ENCODE measurements at places on chromosomes 16 and 17.

DNA sequence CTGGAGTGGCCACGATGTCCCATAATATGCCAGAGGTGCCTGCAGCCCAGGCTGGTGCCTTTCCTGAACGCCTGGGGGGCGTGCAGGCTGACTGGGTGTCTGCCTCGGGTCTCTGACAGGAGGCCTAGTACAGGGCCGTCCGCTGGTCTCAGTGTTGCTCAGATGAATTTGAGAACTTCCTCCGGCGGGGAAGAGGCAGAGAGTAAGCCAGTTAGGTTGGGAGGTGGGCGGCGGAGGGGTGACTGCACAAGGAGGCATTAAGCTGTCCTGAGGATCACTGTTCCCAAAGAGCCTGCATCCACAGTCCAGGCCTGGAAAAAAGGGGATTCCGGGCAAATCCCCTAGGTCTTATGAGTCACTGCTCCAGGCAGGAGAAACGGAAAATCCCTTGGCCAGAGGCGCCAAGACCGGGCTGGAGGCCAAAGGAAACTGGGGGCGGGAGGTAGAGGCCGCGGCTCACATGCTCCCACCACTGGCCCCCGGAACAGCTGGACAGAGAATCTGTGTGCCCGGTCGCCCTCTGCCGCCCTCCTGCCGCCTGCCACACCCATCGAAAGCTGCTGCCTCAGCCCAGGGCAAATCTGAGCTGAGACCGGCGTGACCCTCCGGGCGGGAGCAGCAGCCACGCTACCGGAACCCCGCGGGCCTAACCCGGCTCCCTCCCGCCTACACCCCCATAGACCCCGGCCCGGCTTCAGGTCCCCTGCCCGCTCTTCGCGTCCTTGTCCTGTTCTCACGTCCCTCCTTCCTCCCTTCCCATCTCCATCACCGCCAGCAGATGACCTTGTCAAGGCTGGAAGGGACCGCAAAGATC is 1.2 kb downstream of the TRIM47 start:
- DNase-seq, result no peak

GRCh38 chr16:30744183-30744582 is 4.0 kb upstream of the PHKG2 start:
- no peak for DNase-seq

DNA sequence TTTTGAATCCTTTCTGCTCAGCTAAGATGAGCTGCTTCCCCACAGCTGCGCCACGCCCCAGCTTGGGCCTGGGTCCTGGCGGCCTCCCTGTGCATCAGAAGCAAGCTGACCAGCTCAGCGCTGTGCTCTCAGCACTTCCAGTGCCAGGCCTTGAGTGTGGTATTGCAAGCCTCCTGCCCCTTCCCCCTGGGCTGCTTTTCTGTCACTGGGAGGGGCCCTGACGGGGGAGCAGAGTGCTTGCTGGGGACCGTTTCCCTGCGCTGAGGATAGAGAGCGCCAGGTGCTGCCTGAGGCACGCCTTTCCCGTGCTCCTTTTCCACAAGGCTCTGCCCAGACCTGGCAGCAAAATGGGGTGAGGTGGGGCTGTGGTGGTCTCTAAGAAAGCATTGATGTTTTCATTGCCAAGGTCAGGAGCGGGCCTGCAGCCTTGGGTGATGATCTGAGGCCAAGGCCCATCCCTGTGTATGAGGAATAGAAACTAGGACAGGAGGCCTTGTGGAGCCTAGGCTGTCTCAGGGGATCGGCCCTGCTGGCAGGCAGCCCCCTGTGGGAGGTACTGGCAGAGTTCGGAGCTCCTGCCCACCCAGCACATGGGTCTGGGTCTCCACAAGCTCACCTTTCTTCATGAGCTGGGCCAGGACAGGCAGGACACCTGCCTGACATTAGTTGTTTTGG is 29.7 kb downstream of the POLR3E start:
- DNase-seq, result no peak

- no peak for DNase-seq
These were observed 604.0 kb upstream of the SALL1 start for GRCh38 chr16:51755039-51755501.

- DNase-seq, result no peak
These were observed 15.7 kb downstream of the RHBDF2 start for GRCh38 chr17:76485569-76485968.

- DNase-seq, result no peak
These were observed 5.1 kb upstream of the GGT6 start for GRCh38 chr17:4565209-4566141.

DNA sequence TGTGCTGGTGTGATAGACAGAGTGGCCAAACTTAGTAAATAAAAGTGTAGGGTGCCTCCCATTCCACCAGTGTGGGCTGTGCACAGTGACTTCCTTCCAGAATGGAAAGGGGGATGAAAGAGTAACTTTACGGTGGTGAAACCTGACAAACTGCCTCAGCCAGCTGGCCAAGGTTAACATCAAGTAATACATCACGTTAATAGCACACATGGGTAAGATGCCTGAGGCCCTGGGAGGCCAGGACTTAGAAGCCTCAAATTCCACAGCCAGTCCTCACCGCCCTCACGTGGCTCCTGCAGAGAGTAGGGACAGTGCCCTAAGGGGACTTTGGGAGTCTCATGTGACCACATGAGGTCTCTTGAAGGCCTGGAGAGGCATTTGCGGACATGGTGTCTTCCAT is 14.1 kb downstream of the RMI2 start:
- no peak for DNase-seq

- DNase-seq, result no peak
These were observed 79.4 kb downstream of the IRF8 start for GRCh38 chr16:85978291-85978775.

- DNase-seq, result no peak
These were observed 40.0 kb downstream of the SEC14L1 start for GRCh38 chr17:77180503-77181357.

- DNase-seq, result no peak
These were observed at the start of gene SALL1 for GRCh38 chr16:51150888-51151320. Gene SALL1, minus strand, starts transcription at chr16:51151270. Its CDS starts 29 bp downstream, at chr16:51151241.

- DNase-seq, result no peak
These were observed 71.0 kb upstream of the ATF7IP2 start for GRCh38 chr16:10314811-10315210.

GRCh38 chr17:27453471-27453870 is 2.8 kb upstream of the KSR1 start:
- no peak for DNase-seq

DNA sequence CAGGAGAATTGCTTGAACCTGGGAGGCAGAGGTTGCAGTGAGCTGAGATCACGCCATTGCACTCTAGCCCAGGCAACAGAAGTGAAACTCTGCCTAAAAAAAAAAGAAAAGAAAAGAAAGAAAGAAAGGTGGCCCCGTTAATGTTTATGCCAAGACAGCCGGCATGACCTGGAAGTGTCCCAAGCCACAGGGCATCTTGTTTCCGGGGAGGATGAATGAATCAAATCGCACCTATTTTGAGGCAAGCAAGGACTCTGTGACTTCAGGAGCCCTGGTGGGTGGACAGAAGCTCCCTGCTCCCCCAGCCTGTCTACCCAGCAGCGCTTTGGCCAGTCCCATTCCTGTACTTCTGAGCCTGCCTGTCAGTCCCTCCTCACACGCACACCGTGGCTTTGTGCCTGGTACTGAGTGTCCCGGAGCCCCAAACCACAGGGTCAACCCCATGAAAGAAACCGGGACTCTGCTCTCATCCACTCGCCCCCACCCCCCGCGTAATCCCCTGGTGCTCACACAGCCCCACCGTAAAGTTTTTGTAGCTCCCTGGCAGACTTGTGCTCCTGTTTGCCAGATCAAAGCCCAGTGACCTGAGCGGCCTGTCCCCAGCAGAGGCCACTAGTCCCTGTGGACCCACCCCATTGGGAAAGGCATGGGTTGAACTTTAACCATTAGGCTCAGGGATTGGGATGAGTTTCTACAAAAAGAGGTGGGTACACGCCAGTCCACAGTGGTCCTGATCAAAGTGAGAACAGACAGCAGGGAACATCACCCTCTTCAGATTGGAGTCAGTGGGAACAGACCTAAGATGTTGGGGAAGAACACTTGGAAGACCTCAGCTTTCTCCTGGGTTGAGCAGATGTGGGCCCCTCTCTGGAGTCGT is 19.3 kb downstream of the CD2BP2 start:
- DNase-seq, result no peak

DNA sequence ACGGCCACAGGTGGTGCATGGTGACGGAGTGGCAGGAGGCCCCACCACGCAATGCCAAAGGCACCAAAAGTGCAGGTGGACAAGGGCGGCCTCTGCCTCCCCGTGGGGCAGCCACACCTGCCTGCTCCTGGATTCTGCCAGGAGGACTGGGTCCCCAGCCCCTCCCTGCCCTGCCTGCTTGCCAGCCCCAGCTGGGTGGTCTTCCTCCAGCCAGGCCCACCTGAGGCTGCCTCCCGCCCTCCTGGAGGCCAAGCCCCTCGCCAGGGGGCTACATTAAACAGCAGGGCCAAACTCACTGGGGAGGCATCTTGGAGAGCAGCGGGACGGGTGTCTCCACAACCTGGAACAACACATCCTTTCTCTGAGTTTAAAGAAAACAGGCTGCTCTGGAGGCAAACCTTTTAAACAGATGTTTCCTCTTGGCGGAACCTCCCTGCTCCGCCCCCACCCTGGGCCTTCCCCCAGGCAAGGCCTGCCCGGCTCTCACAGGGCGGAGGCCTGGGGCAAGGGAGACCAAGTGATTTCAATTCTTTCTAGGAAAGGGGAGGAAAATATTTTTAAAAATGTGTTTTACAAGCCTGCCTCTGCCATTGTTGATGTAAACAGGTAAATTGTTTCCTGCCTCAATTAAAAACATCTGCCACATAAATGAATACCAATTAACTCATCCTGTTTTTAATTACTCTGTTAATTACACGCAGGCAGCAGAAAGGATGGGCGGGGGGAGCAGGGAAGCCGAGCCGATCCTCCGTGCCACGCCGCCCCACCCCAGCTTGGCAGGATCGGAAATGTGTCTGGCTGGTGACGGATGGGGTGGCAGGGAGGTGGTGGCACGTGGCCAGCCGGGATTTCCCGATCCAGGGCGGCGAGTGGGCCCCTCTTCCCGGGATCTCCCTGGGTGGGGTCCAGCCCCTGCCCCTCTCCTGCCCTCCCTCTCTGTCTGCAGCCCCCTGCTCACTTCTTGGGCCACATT is 54.4 kb upstream of the PABPN1L start:
- no peak for DNase-seq

GRCh38 chr16:49348408-49349176 is 25.0 kb upstream of the C16orf78 start:
- no peak for DNase-seq

Data from stimulated activated CD4-positive, alpha-beta T cell treated with anti-CD3 and anti-CD28 coated beads, Interleukin-12 subunit alpha, Interleukin-12 subunit beta, amount 100 ng/mL, for 48 hours (primary cell).